ENCODE measurements at places on chromosomes 3 and 15.
A peak's percentile ranks its signal among the peaks of the same experiment; 100 is the strongest.

DNA sequence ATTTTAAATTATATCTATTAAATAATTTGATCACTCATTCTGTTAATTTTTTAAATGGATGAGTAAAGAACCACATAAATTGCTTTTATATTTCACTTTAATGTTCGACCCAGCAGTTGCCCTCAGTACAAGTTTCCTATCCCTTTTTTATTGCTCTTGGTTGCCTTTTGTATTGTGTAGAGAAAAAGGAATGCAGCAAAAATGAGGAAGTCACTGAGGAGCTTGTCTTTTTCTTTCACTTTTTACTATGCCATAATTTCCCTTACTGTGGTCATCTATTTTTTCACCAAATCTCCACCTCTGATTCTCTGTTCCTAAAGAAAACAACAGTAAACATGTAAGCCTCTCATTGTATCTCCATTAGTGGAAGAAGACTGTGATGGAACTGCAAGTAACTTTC is 122.7 kb downstream of the B3GALNT1 start:
- no peak for DNase-seq

GRCh38 chr15:68734352-68734751 is 86.3 kb downstream of the ANP32A start:
- DNase-seq = no peak

DNA sequence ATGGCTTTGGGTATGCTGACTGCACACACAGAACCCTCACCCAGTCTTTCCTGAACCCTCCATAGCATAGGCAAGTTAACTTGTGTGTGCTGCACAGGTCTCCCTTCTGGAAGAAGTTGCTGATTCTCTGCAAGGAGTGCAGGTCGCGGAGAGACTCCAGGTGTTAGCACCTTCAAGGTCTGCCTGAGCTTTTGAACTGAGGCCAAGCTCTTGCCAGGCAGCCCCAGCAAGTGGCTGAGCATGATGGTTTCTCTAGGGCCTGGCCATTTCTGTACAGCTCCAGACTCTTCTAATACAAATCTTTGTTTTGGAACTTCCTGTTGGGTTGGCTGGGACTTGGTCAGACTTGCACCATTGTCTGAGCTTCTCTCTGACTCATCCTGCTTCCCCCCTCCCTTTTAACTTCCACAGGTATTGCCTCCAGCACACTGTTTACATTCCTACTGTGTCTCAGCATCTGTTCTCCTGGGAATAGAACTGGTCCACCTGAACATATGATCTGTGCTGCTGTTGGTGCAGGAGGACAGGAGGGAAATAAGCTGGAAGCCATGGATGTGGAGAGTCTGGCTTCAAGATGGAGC is 53.3 kb downstream of the KY start:
- DNase-seq = no peak

GRCh38 chr3:125478326-125478725 is 41.7 kb downstream of the SNX4 start:
- peak; percentile 78 for DNase-seq

- no peak for DNase-seq
These were observed 18.5 kb downstream of the C3orf85 start for GRCh38 chr3:109154979-109155378.

- DNase-seq = no peak
These were observed 33.8 kb downstream of the CHDH start for GRCh38 chr3:53812434-53812833.

GRCh38 chr15:72472992-72473610 is 1.0 kb upstream of the ARIH1 start:
- peak; percentile 67 for DNase-seq

DNA sequence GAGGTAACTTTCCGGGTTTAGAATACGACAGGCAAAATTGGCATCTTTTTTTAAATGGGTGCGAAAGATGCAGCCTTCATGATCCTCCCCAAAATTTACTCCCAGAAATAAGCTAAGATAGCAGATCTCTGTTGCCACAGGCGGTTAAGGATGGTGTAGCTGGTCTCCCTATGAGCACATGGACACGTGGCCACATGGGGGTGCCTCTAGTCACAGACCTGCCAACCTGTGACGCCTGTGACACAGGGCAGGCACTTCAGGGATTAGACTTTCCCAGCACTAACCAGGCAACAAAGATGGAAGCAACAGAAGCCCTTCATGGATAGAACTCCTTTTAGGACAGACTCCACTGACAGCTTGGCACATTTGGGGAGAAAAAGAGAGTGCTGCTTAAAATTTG is 320.3 kb downstream of the THSD4 start:
- DNase-seq = no peak

GRCh38 chr15:40465939-40466338 is 4.8 kb upstream of the CHST14 start:
- DNase-seq = no peak

DNA sequence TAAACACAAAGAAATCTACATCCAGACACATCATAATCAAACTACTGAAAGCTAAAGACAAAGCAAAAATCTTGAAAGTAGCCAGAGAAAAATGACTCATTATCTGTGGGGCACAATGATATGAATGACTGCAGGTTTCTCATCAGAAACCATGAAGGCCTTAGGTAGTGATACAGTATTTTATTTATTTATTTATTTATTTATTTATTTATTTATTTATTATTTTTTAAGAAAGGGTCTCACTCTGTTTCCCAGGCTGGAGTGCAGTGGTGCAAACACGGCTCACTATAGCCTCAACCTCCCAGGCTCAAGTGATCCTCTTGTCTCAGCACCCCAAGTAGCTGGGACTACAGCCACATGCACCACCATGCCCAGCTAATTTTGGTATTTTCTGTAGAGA is 15.2 kb downstream of the CCK start:
- DNase-seq = no peak

DNA sequence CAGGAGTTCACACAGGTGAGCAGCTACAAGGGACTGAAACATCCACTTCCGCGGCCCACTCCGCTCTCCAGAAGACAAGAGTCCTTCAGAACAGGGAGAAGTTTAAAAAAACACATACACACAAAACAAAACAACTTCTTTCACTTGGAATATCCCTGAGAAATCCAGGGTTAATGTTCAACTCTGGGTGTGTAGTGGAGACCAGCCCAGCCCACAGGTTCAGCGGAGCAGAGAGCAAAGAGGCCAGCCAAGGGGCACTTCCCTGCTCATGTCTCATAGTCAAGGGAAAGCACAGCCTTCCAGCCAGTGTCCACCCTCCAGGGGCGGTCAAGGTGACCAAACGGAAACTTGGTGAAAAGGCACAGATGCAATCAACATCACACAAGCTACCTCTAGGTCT is 41.6 kb downstream of the WNT5A start:
- DNase-seq = no peak

DNA sequence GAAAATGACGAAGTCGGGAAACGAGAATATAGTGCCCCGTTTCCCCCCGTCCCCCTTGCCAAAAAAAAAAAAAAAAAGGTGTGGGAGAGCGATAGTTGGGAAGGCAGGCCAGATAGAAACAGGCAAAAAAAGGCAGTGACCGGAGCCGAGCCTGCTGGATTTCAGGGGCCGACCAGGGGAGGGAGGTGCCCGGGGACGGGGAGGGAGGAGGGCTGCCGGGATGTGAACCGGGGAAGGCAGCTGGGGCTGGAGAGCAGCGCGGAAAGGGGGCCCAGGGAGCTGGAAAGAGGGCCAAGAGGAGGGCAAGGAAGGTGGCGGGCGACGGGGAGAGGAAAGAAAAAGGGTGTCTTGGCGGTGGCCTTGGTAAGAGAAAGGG is 837 bp downstream of the LRRN1 start:
- DNase-seq = no peak

GRCh38 chr3:122003112-122003511 is 18.9 kb downstream of the ILDR1 start:
- no peak for DNase-seq

DNA sequence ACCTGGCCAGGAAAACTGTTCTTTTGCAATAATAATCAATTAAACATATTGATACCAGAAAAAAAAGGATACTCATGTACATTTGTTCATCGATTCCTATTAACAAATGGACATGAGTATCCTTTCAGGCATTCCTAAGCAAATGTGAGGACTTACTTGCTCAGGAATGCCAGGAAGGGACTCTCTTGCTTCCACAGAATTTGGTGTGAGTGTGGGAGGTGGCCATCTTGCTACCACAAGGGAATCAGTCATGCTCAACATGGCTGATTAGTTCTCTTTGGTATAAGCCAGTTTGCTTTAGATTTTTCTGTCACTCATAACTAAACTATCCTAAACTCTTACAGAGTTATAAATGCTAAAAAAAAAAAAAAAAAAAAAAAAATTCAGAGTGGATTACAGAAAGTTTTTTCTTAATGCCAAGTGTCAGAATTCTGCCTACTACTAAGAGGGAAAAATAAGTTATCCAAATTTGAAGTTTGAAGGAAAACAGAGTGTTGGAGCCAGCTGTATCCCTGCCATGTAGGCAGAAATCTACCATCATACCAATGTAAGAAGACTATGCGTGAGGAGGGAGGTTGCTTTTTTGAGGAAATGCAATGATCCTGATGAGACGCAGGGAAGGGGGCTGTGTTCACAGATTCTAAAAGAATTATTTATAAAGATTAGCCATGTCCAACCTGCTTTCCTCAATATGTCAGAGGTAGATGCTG is 98.7 kb downstream of the PLD1 start:
- DNase-seq = peak; percentile 18

DNA sequence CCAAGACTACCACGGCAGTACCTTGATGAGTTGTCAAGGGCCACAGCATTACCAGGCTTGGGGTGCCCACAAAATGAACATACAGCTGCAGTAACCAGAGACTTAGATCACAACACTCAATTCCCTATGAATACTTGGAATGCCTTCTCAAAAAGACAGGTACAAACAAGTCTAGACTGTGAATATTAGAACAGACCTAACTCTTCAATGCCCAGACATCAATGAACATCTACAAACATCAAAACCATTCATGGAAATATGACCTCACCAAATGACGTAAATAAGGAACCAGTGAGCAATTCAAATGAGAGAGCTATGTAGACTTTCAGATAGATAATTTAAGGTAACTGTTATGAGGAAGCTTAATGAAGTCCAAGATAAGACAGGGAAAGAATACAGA is 185.1 kb upstream of the POU1F1 start:
- no peak for DNase-seq

DNA sequence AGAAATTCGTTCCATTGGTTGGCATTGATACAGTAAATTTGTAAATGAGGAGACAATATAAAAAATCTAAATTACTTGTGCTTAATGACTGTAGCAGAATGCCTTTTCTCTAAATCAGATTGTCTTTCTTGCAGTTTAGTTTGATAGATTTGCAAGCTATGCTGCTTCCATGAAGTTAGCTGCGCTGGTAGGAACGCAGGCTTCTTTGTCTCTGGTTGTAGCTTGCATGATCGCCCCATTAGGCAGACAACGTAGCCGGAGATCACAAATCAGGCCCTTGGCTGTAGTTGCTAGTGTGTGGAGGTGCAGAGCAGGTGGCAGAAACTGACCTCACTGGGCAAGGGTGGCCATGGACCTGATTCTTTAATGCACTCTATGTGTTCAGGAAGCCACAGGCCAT is 6.1 kb downstream of the ZIC1 start:
- no peak for DNase-seq

- DNase-seq = peak; percentile 56
These were observed 363.6 kb downstream of the RORA start for GRCh38 chr15:60865507-60865906.

DNA sequence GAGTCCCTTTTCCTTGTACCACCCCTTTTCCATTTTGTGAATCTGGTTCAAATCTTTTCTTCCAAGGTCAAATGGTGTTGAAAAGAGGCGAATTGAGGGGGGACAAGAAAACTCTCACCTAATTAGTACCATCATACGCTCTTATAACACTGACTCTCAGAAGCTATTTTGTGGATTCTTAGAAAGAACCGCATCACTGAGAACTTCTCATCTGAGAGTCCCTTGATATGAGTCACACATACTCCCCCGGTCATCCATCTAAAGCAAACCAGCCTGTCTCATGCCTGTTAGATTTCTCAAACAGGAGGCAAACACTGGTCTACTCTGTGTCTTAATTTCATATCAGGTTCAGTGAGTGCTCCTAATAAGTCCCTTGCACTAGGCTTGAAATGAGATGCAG is 76.5 kb upstream of the SPRED1 start:
- DNase-seq = peak; percentile 83

- no peak for DNase-seq
These were observed 698.7 kb upstream of the GOLIM4 start for GRCh38 chr3:168794427-168794826.

DNA sequence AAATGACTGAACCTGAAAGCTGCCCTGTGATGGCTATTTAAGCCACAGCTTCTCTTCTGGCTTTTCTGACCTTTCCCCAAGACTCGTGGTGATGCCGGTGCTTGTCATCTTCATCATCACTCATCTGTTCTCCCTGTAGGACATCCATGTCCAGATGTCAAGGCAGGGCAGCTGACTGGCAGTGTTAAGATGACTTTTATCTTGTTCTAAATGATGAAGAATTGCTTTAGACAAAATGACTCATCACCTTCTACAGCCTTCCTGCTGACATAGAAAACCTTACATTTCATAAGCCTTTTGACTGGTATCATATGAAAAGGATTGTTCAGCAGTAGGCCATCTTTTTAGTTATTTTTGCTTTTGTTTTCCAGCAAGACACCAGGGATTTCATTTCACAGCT is 67.0 kb upstream of the GPR149 start:
- DNase-seq = peak; percentile 1

All from GM23248 (cell line).